Astrocyte of the cerebellum (primary cell): ENCODE measurements at places on chromosomes 6 and 20.

DNA sequence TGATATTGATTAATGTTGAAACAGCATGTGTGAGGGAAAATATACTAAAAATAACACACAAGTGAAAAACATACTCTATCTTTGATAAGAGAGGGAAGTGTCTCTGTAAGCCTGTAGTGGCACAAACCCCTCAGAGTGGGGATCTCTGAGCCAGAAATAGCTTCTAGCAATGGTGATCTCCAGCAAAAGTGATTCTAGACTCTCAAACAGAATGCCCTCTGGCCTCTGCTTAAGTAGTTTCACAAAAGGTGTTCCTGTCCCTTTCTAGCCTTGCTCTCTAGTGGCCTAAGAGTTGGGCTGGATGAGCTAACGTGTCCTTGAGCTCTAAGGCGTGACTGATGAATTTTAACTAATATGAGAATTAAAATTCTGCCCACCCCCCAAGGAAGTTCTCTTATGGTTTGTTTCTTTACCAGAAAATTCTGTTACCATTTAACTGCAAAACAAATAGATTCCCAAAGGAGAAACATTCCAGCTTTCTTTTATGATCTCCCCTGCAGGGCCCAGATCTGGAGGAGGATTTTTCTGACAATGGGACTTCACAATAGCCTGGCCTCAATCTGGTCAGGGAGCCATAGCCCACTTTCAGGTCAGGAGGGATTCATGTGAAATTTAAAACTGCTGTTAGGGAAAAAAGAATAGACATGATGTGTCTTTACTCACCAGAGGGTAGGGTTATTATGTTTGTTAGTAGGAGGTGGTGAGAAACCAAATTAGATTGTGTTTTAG, 182.5 kb upstream of the LAMP5 start:
- no peak for DNase-seq

DNA sequence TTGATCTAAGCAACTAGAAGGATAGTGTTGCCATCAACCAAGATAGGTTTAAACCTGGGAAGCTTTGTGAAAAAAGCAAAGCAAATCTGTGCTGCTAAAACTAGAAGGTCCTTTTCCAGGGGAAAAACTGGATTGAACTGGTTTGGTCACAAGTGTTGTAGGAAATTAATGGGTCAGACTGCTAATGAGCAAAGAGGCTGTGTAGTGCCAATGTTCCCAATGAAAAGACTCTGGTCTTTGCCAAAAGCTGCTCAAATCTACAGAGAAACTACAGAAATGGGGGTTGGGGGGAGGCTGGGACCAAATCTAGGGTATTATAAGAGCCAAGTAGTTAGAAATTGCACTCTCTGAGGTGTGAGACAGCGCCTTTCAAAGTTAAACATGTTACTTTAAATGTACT, 85.0 kb downstream of the PLCG1 start:
- DNase-seq, result no peak

DNA sequence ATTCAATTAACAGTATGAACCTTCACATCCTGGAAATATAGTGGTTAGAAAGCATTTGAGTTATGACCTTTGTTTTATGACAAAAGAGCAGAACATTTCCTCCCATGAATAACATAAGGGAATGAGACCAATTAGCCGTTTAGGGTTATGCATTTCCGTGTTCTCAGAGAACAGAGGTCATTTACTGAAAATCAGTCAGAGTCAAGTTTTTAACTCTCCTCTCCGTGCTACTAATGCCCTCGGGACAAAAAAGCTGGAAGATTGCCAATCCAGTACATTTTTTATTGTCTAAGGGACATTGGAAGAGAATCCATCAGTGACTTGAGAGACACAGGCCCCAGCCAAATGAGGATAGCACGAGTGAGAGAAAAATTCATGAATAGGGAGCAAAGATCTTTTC, 632.7 kb downstream of the RFPL4B start:
- no peak for DNase-seq

DNA sequence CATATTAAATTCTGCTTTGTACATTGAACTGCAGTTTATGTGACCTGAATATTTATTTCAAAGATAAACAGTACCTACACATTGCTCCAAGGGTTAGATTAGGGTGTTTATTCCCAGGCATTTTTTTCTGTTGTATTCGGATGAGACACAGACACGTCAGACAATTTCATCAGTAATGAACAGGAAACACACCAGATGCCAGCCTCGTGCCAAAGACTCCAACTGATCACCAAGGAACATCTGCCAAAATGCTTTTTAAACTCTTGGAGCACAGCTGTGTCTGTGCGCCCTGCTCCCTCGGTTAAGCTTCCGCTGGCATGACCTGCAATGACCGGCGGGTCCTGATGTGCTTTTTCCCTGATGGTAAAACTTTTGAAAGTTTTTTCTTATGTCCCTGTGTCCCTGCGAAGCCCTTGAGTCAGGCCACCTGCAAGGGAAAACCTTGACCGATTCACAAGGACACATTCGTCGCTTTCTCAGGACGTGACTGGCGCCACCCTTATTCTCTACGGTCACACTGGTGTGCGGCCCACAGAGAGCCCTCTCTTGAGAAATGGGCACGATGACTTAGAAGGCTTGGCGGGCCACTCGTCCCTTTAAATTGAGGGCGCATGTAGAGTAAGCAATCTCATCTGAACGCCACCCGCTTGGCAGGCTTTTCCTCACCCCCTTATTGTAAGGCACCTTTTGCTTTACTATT, 173.9 kb downstream of the QKI start:
- DNase-seq, result no peak

- DNase-seq, result no peak
Observed at GRCh38 chr6:156889469-156889868, 112.3 kb downstream of the ARID1B start.

GRCh38 chr20:43357352-43357751, 100.3 kb upstream of the SRSF6 start:
- no peak for DNase-seq

DNA sequence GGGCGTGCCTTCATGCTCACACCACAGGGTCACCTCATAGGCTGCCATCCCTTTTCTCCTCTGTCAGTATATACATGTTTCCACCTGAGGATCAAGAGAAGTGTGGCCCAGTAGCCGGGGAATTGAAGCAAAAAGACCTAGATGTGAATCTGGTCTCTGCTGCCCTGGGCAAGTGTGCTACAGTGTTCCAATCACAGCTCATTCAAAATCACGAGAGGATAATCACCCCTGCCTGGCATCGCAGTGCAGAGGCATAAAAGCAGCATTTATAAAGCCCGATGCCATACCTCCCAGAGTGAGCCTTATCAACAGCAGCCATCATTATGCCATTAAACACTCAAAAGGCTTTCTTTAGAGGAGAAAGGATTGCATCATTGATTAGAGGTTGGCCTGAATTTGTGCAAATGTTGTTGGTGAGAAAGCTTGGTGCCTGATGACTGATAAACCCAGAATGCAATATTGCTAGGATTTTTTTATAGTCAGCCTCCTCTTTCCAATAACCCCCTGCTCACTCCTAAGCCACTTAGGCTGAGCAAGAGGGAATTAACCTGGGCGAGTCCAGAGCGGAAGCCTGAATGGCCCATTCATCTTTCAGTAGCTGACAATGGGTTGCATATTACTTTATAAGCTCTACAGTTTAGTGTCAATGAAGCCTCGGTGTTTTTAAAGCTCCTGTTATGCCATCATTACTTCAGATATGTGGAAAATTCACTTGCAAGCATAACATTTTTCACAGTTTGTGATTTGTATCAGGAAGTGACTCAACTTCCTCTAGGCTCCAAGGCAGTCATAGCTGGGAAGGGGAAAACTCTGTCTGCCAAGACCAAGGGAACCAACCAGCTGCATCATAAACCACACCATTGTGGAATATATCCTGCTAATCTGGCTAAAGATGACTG, 92.5 kb upstream of the NXT1 start:
- peak; percentile 63 for DNase-seq

- no peak for DNase-seq
Observed at GRCh38 chr6:36015666-36016065, 8.8 kb downstream of the SLC26A8 start.

GRCh38 chr20:49616154-49617007, 48.4 kb upstream of the PTGIS start:
- DNase-seq, result no peak

GRCh38 chr6:151229401-151230276, 10.1 kb upstream of the AKAP12 start:
- no peak for DNase-seq

GRCh38 chr6:11404838-11405237, 132.7 kb upstream of the TMEM170B start:
- DNase-seq, result no peak

GRCh38 chr6:132888701-132889100, 74.3 kb downstream of the RPS12 start:
- DNase-seq, result peak; percentile 22

GRCh38 chr6:139882977-139883728, 508.7 kb upstream of the CITED2 start:
- no peak for DNase-seq

GRCh38 chr6:132251711-132252110, 149.6 kb downstream of the MOXD1 start:
- no peak for DNase-seq

DNA sequence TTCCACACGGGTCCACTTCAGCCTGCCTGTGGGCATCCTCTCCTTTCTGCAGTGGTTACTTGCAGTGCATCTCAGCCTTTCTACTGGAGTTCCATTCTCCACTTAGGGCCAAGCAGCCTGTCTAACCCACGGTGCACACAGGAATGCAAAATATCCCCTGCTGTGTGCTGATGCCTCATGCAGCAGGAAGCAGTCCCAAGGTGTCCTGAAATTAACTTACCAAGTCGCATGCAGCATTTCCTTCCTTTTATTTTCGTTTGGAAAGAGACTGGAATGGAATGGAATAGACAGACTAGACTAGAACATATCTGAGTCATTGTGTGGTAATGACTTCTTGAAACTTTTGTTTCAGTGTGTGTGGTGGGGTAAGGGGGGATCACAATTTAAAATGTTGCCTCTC, 25.9 kb upstream of the FOXQ1 start:
- peak; percentile 53 for DNase-seq

DNA sequence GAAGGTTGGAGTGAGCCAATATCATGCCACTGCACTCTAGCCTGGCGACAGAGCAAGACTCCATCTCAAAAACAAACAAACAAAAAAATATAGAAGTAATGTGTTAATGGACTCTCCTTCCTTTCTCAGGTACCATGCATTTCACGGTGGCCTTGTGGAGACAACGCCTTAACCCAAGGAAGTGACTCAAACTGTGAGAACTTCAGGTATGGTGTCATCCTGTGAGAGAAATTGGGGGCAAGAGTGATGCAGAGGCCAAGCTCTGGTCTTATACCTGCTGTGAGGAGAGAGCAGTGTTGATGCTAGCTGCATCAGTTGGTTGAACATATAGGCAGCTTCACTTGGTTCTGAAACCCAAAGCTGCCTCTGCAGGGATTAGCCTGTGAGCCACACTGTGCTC, 6.2 kb downstream of the ITCH start:
- DNase-seq, result no peak

GRCh38 chr6:162532283-162533008, 195.1 kb downstream of the PRKN start:
- no peak for DNase-seq
